Stimulated activated CD4-positive, alpha-beta T cell treated with anti-CD3 and anti-CD28 coated beads, Interleukin-1b, Interleukin-23, amount 100 ng/mL, for 1 hour (primary cell): ENCODE measurements at places on chromosomes 4 and X.

DNA sequence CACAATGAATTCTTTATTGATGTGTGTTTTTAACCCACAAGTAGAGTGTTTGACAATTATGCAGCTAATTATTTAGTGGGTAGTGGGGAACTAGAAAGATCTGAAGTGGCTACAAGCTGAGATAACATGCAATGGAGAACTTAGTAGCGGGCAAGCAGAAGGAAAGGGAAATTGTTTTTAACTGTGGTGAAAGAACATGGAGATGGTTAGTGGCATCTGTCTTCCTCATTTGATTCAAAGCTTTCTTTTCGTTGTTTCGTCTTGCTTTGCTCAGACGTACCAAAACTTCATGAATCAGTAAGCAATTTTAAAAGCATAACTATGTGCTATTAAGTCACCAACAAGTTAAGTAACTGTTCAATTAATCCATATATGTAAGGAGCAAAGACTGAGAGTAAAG lies 169.9 kb downstream of the BANK1 start:
- no peak for DNase-seq

DNA sequence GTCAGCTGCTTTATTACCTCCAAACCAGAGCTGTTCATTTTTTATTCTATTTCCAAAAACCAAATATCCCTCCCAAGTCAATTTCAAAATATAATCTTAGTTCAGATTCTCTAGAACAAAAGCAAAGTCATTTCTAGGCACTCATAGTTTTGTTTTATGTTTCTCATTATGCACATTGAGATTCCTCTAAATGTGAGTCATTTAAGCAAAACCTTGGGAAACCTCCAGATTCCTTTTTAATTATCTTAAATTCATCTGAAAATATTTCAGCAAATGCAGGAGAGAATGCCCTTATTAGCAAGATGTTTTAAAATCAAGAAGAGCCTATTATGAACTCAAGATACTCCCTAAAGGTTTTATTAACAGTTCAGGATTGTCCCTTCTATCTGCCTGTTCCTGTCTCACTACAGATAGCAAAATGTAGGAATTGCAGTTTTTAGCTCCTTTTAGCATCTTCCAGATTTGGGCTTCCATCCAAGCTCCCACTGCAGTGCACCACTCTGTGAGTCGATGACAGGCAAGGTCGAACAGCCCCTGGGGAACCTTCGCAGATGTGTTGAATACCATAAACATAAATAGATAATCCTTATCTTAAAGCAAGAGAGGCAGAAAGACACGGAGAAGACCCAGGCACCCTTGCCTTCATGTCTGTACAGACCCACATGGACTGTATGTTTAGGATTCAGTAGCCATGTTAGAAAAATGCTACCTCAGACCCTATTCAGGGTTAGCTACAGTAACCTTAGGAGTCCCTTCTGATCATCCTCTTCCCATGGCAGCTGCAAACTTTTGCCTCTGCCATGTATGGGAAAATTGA lies 11.3 kb upstream of the SLC9A7 start:
- no peak for DNase-seq

DNA sequence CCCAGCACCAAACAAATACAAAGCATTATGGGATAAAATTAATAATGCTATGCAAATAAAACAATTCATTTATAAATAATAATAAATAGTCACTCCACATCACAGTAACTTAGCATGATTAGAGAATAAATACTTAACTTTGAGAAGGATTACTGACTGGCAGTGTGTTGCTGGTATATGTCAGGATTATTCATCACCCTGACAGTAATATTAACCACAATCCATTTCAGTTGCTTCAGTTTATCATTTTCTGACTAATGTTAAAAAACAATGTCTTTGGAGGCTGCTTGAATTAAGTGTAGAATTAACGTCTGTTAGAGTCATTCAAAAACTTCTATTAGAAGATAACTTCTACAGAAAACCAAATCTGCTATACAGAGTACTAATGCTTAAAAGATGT lies 124.1 kb upstream of the MAB21L2 start:
- no peak for DNase-seq

DNA sequence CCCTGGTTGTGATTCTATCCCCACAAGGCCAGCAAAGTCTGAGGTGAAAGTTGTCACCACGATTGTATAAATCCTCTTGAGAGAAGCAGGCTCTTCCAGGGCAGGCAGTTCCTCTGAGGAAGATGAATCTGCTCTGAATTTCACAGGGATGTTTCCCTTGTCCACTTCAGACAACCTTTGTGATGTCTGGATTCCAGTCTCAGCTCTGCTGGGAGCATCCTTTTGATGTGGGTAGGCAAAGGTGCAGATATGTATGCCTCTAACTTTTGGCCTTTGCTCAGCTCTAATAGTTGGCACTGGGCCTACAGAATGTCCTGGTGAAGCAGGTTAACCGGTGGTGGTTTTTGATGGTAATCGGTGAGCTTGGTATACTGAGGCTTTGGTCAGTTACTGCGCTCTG lies 50.6 kb upstream of the WDR1 start:
- no peak for DNase-seq

GRCh38 chr4:82957045-82957444 lies 53.6 kb downstream of the LIN54 start:
- no peak for DNase-seq

- no peak for DNase-seq
Observed at GRCh38 chr4:168784786-168785461, 225.1 kb downstream of the CBR4 start.

DNA sequence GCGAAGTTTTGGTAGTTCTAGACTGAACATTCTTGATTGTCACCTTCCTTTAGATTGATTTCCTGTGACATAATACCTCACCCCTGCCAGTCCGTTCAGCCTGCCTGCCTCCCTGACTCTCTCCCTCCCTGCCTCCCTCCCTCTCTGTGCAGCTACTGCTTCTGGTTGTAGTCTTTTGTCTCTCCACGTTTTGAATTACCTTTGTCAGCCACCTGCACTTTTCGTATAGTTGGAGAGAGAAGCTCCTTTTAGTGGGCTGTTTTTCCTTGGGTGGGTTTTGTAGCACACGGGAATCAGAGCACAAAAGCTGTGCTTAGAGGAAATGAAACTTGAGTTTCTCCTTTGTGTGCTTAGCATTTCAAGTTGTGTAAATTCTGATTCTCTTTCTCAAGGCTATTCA lies 32.6 kb upstream of the MSMO1 start:
- no peak for DNase-seq

DNA sequence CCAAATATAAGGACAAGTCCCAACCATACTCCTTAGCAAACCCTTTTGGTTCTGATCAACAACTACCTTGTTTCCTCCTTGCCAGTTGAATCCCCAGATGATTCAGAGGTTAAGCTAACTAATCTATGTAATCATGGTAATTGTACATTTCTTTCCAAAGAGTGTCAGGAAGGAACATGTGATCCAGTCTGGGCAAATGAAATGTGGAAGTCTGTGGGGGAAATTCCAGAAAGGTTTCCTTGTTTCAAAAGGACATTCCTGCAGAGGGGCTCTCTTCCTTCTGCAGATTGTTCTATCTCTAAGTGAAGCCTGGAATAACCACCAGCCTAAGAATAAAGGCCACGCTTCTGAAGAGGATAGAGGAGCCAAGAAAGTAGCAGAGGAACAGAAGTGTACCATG lies 7.0 kb downstream of the PRSS12 start:
- no peak for DNase-seq

DNA sequence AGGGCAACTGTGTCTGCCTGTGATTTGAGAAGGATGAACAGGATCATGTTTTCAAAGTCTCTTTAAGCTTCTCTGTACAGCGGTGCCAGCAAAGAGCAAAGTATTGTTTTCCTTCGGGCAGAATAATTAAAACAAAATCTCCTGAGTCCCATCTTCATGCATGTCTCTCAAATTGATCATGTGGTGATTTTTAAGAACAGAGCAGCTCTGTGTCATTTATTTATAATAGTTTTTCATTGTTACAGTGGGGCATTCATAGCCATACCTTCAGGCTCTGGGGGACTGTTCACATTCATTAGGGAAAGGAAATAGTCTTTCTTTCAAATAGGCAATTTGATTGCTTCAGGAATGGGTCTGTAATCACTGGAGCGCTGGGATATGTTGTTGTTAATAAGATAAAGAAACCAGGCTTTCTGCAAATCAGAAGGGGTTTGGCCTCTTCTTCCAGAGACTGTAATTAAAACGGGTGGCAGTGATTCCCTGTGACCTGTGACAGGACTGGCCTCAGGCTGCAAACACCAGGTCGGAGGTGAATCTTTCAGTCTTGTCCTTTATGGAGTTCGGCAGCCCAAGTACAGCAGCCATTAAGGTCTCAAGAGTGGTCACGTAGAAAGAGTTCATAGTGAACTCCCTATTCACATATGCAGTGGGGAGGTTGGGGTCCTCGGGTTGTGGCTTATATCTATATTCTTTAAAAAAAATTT lies 29.3 kb upstream of the CBR4 start:
- DNase-seq, result no peak
